Lower leg skin (tissue), 4 donors: ENCODE measurements at places on chromosomes 12 and 14.

GRCh38 chr12:125824276-125824675, 759.0 kb downstream of the AACS start:
- DNase-seq, result no peak

DNA sequence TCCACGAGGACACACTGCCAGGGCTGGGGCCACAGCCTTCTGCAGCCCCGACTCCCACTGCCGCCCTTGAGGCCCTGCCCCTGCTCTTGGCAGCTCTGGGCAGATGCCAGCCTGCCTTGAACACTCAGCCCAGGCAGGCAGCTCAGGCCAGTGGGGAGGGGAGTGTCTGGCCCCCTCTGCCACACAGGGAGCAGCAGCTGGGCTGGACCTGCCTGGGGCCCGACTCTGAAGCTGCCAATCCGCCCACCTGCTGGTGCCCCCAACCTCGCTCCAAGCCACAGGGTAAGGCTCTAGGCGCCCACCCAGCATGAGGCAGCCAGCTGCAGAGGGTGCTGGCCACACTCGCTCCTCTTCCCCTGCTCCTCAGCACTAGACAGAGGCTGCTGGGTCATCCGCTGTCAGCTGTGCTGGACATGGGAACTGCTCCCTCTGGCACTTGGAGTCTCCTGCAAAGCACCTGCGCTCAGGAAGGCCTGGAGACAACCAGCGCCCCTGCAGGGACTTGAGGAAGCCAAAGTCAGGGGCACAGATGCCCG, 24.6 kb upstream of the NUDT14 start:
- no peak for DNase-seq

GRCh38 chr12:26767116-26767515, 65.9 kb downstream of the ITPR2 start:
- DNase-seq, result no peak

- no peak for DNase-seq
Measured at GRCh38 chr12:92297405-92297804, 151.8 kb upstream of the BTG1 start.

DNA sequence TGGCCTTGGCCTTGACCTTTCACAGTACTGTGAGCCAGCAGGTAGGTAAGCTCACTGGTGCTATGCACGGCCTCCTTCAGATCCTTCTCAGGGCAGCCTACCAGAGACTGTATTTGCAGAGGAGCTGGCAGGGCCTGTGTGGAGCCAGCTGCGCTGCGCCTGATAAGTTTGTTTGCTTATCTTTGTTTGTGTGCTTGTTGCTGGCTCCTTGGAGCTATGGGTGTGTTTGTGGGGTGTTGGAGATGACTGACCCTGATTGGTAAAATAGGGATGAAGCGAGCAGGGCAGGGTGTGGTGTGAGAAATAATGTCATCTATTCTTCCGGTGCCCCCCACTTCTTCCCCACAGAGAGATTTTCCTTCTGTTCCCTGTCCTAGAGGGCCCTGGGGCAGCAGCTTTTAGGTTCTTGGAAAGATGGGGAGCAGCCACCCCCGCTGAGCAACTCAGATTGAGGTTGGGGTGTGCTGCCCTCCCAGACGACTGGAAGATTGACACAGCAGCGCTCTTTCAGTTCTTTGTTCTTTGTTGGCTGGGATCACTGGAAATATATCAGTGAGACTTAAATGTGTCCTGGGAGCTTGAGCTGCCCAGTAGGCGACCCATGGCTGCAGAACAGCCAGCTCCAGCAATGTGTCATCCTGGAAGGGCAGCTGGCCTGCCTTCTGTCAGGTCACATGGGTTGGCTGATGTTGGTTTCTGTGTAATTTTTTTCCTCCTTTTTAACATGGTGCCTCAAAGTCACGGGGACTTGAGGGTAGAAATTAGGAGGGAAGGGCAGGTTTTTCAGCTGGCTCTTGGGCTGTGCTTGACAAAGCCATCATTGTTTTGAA, 19.6 kb downstream of the MLXIP start:
- DNase-seq, result peak; percentile 68

- no peak for DNase-seq
Measured at GRCh38 chr14:69660344-69661193, 49.2 kb downstream of the SUSD6 start.

DNA sequence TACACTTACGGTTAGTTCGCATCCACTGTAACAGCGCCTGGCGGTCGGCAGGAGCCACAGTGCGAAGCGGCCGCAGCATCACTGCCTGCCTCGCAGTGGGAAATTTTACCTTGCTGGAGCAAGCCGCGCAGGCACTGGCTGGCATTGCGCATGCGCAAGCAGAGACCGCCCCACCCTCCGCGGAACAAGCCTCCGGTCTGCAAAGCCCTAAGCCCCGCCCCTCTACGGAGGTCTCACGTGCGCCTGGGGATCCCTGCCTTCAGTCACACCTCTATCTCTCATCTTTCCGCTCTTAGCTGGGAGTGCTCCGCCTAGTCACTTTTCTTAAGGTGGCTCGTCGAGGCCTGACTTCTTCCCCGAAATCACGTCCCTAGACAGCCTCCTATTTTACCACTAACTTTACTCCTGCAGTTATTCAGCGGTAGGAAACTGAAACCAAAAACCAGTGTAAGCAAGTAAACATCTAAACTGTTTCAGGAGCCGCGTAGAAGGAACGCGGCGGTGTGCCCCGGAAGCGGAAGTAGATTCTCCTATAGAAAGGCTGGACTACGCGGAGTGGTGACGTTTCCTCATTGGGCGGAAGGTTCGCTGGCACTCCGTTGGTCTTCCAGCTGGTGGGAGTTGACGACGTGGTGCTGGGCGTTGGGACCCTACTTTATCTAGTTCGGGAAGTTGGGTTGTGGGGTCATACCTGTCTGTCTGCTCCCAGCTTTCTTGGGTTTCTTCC, at the start of gene SRP54:
Gene SRP54 (plus strand): TSS at position 572 of the 727 bp plus-strand sequence. CDS start 13,718 bp downstream, outside the sequence.
- peak; percentile 99 for DNase-seq
